ENCODE measurements at places on chromosomes 1 and 21. TPM values are rescaled to one million over a fixed set of nuclear protein-coding genes. Genes with fewer than 3 reads are reported as not detected.

The DBT gene
- 2.6 TPM for total RNA-seq

The PADI2 gene
- 0.22 TPM for total RNA-seq

DNA sequence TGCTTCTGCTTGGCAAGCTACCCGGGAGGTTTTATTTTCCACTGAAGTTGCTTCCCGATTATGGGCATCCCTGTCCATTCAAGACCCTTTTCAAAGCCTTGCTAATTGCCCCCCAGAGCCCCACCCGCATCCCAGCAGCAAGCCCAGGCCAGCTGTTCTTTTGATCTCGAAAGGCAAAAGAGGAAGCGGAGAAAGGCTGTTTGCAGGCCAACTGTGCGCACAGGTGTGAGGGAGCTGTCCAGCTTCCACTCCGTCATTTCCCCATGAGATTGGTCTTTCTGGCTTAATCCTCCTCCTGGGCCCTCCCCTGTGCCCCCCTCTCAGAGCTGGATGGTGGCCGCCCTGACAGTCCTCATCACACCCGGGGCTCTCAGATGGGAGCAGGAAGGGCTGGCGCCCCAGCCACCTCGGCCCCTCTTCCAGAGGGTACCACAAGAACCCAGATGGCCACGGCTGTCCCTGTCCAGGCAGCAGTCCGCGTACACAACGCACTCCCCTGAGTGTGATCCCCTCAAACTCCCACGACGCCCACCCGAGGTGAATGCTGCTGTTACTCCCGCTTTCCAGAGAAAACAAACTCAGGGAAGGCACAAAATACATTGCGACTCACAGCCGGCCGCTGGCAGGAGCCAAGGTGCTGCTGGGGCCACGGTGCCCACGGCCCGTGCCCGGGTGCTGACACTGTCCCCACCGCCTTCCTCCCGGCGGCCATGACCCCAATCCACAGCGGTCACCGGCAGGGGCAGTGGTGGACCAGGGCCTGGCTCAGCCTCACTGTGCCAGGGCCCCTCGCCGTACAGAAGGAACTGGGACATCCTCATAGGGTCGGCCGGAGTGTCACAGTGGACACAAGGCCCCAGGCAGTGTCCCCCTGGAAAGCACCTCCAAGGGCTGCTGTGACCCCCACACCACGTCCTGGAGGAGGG is 121.9 kb downstream of the CRYAA start:
- no peak for DNase-seq

The RSPO1 gene
- total RNA-seq, result not detected
